ENCODE measurements at places on chromosomes 13 and 19.

DNA sequence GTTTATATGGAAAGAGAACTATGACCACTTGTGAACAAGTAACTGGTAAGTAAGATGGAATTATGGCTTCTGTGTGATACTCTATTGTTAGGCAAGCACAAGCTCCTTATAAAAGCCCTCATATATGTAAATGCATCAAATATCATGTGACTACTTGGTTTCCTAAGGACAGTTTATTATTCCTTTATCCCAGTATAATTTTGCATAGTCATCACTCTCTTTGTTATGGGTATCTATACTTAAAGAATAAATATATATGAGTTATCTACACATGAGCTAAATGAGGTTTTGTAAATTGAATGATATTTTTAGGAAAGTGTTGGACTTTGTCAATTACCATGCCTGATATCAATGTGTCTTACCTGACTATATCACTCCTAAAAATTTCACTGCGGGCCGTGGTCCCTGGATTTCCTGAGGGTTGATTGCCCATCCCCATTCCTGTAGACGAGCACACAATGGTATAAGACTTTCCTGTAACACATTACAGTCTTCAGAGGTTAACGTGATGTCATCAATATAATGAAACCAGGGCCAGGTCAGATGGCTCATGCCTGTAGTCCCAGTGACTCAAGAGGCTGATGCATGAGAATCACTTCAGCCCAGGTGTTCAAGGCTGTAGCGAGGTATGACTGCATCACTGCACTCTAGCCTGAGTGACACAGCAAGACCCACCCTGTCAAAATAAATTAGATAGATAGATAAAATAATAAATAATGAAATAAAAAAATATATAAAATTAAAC, 20.7 kb downstream of the ZNF844 start:
- no peak for DNase-seq

- no peak for DNase-seq
These were observed 343.8 kb downstream of the MZT1 start for GRCh38 chr13:72383646-72384045.

GRCh38 chr19:3075605-3076431, 13.5 kb upstream of the TLE5 start:
- DNase-seq: no peak

- no peak for DNase-seq
These were observed 168.9 kb downstream of the UQCRFS1 start for GRCh38 chr19:29044037-29044436.

DNA sequence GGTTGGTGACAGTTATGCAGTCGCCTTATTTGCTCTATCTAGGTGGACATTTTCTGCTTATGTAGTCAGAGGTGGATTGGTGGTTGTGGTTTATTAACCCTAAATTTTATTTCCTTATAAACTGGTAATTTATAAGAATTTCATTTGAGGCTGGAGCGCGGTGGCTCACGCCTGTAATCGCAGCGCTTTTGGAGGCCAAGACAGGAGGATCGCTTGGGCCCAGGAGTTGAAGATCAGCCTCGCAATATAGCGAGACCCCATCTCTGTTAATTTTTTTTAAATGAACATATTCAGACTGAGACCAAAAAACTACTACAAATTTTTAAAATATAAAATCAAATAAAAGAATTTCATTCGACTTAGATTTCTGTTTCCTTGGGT, 810 bp downstream of the ZNF627 start:
- DNase-seq: no peak

- DNase-seq: peak; percentile 12
These were observed 74.3 kb upstream of the UBL3 start for GRCh38 chr13:29924482-29925350.

DNA sequence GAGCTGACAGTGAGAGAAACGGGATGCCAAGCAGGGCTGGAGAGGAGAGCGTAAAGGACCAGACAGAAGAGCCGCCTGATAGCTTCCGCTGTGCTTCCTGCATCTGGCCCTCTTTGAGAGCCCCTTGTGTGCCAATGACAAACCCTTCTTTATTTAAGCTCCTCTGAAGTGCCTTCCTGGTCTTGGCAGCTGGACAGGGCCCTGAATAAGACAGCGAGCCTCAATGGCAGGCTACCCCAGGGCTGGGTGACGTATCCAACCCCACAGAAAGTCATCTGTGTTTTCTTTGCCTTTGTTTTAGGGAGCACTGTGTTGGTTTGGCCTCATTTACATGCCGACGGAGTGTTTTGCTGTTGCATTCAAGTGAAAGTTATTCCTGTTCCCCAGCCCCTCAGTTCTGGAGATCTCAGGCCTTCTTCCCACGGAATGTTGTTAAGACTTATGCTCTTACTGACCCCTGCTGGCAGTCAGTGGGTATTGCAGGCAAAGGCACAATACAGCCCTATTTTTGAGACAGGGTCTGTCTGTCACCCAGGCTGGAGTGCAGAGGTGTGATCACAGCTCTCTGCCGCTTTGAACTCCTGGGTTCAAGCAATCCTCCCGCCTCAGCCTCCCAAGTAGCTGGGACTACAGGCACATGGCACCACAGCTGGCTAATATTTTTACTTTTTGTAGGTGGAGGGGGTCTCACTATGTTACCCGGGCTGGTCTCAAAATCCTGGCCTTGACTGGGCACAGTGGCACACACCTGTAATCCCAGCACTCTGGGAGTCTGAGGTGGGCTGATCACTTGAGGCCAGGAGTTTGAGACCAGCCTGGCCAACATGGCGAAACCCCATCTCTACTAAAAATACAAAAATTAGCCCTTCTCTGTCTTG, 16.8 kb downstream of the CCL25 start:
- DNase-seq: peak; percentile 62

Measured in NCI-H526 (cell line).